ENCODE measurements at places on chromosomes 2 and 18.

DNA sequence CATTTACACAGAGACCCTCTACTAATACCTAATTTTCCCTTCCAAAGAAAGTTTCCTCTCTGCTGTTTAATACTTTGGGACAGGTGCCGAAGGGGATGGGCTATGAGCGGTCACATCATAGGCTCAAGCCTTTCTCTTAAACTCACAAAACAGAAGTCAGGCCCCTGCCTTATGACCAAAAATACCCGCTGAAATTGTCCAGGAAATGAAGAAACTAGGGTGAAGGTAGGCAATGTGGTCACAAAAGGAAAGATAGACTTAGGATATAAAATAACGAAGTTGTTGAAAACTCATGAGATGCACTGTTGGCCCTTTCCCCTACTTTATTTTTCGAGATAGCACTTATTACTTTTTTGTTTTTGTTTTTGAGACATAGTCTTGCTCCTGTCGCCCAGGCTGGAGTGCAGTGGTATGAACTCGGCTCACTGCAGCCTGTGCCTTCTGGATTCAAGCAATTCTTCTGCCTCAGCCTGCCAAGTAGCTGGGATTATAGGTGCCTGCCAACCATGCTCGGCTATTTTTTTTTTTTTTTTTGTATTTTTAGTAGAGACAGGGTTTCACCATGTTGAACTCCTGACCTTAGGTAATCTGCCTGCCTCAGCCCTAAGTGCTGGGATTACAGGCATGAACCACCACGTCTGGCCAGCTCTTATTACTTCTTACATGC is 16.3 kb downstream of the SLC8A1 start:
- DNase-seq = no peak

DNA sequence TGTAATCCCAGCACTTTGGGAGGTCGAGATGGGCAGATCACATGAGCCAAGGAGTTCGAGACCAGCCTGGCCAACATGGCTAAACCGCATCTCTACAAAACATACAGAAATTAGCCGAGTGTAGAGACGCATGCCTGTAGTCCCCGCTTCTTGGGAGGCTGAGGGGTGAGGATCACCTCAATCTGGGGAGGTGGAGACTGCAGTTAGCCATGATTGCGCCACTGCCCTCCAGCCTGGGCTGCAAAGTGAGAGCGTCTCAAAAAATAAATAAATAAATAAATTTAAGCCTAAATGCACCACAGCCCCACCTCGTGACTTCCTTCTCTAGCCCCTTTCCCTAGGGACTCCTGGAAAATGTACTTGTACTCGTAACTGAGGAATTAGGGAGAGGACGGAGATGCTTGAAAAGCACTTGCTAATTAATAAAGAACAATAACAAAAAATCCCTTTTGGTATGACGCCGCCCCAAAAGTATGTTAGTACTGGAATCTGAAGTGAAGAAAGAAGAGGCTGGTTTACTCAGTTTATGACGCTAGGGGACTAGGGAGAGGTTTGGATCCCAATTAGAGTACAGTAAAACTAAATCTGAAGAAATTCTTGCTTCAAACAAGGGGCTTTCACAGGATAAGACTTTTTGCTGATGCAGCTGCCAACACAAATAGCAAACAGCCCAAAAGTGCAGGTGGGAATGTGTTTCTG is 887 bp upstream of the ZNF396 start:
- no peak for DNase-seq

DNA sequence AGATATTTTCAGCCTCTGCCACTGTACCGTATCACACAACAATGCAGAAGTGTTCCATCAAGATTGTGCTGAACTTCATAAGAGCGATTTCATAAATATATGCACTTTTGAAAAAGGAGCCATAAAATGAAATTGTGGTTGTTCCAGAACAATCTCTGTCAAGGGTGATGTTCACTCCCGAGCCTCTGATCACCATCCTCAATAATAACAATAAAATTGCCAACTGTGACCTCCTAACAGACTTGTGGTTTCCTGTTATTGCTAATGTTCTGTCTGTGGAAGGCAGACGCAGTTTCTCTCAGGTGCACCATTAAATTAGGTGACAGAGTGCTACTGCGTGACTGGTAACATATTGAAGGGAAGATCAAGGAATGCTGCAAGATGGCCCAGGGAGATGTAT is 383.7 kb downstream of the SOCS6 start:
- DNase-seq = no peak

- DNase-seq = no peak
Measured at GRCh38 chr18:14999085-14999975, 251.4 kb downstream of the ANKRD30B start.
